Right renal cortex interstitium (tissue), 3 donors: ENCODE measurements at places on chromosomes 3 and 15.

- DNase-seq, result no peak
Measured at GRCh38 chr3:141087076-141087777, 36.1 kb downstream of the SPSB4 start.

GRCh38 chr15:76340803-76341365 lies 4.3 kb downstream of the ISL2 start:
- no peak for DNase-seq

DNA sequence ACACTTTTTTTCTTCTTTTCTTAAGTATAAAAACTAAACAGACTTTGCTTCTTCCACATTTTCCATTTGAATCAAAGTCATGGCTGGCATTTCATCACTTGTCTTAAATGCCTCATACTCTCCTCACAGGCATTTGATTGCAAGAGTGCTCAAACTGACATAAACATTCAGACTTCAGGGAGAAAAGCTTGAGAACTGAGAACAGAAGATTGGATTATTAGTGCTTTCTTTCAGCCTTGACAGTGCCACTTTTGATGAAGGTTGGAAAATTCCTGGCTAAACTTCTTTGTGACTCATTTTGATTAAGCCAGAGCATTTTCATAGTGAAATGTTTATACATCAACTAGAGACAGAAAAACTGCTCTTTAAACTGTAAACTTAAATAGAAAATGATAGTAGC lies 544.4 kb downstream of the DIPK2A start:
- no peak for DNase-seq

DNA sequence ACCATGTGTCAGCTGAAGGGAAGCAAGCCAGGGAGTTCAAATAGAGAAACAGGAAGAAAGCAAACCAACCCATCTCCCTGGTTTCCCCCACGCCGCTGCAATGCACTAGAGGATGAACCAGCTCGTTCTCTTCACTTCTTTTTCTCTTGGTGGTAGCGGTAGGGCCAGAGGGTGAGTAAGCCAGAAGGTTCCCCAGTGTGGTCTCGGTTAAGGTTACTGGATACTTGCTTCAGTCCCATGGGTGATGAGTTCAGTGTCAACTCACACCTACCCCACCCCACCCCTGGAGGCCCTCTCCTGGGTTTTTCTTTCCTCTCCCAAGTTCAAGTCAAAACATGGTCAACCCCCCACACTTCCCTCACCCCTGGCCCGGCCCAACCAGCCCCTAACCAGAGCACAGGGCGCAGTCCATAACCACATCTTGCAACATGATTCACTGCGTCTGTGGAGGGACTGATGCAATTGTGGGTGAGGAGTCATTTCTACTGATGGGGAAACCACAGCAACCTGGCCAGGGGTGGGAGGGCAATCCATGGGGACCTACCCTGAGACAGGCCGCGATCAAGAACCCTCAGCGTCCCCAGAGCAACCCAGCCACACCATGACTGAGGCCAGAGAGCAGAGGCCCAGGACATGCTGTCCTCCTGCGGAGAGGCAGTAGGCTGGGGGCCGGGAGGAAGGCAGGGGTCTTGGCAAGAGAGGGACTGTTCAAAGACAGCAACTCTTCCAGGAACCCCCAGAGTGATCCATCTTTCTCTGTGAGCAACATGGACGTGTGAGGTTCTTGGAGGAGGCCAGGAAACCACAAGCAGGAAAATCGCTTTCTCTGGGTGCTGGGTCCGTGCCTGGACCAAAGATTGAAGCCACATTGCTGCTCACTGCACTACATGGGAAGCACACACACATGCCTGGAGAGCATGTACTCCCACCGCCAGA lies 276.6 kb downstream of the UACA start:
- no peak for DNase-seq
